Stimulated activated CD4-positive, alpha-beta T cell treated with anti-CD3 and anti-CD28 coated beads, TNF-alpha, amount 100 ng/mL, for 1 hour (primary cell): ENCODE measurements at places on chromosomes 5 and 9.

DNA sequence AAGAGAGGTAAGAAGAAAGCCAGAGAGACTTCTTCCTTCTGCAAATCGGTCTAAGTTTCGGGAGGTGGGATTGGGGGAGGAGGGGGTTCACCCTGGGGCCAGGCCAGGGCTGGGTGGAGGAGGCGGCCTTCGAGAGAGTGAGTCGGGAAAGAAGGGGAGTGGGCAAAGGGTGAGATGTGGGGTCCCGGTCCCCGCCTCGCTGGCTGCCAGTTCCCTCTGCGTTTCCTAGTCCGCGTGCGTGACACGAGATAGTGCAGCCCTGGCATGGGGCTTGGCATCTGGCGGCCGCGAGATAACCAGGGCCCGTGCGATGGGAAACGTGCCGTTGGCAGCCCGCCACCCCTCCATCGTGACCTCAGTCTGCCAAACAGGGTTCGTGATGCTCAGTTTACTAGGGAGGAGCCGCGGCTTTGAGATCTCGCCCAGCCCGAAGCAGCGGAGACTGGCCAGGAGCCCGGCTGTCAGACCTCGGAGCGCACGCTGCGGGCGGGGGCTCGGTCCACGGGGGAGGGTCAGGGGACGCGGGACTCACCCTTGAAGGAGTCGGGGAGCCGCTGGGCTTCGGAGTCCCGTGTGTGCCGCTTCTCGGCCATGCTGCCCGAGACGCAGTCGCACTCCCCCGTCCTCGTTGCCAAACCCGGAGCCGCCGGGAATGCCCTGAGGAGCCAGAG lies at the start of gene STOM:
Gene STOM, minus strand, starts transcription at position 656 of the 671 bp plus-strand sequence. Its CDS starts 63 bp downstream, at position 593.
- peak; percentile 24 for DNase-seq

GRCh38 chr9:18906656-18907395 lies 126.2 kb downstream of the SAXO1 start:
- DNase-seq = no peak

GRCh38 chr9:18331310-18331684 lies 142.7 kb upstream of the ADAMTSL1 start:
- no peak for DNase-seq

GRCh38 chr5:11715461-11716196 lies 188.6 kb downstream of the CTNND2 start:
- DNase-seq = no peak

GRCh38 chr5:58317009-58317408 lies 142.9 kb downstream of the PLK2 start:
- no peak for DNase-seq

GRCh38 chr5:128258372-128258771 lies 174.8 kb downstream of the SLC12A2 start:
- no peak for DNase-seq

DNA sequence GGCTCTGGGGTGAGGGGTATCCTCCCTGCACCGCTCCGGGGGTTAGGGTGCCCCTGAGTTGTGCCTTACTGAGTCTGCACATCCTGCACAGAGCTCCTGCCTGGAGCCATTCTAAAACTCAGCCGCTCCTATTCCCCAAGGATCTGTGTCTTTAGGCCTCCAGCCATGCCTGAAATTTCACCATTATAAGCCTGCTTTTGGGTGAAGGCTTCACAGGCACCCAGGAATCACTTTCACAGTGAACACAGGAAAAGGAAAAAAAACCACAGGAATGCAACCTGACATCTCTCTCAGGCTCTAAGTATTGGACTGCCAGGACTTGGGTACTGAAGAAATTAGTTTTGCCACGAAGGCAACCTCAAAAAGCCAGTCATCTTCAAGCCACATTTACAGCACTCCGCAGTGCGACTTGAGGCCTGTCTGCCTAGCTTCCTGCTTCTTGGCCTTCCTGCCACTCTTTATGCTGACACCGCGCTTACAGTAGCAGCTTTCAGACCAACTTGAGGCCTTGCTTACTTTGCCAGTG lies 30.9 kb downstream of the GALNT10 start:
- DNase-seq = peak; percentile 17

DNA sequence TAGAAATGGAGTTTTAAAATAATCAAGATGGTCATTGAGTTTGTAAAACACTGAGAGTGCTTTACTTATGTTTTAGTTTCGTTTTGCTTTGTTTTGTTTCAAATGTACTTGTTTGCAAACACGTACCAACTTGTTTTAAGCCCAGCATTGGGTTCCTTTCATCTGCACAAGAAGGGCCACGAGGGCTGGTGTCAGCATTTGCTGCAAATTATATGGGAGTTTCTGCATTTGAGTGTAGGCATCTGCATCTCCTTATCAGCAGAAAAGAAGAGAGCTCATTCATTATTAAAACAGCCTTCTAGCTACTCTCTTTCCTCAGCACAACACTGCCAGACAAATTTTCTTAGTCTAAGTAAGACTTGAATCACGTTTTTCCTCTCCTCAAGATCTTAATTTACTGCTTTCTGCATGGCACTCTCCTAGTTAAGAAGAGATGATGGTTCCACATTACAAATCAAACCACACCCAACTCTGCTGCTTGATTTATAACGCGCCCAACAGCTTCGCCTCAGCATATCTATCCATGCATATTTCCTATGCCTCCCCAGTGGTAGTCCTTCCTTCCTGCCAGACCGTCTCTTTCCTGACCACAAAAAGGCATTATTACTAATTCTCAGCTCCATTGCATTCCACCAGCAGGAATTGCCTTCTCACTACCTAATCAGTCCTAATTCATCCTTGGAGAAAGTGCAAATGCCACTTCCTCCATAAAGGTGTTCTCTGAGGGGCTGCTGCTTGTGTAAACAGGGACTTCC lies 95.2 kb upstream of the CAST start:
- DNase-seq = no peak

GRCh38 chr9:114909661-114910060 lies 20.7 kb downstream of the TNFSF8 start:
- DNase-seq = no peak

GRCh38 chr5:74491586-74491985 lies 148.9 kb downstream of the ENC1 start:
- DNase-seq = no peak

DNA sequence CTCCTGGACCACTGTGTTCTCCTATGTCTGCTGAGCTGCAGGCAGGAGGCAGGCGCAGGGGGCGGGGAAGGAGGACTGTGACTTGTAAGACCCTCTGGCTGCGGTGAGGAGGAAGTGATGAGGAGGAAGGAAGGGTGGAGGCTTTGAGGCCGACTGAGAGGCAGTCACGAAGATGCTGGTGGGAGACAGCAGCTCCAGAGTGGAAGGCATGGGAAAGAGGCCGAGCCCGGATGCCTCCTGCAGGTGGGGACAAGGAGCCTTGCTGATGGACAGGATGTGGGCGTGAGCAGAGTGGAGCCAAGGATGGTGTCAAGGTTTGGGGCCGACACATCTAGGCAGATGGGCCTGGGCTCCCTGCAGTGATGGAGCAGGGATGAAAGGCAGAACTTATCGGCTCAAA lies 74.3 kb upstream of the ICE1 start:
- DNase-seq = no peak

- DNase-seq = no peak
Measured at GRCh38 chr9:113222482-113222841, 1.1 kb downstream of the SLC31A1 start.

DNA sequence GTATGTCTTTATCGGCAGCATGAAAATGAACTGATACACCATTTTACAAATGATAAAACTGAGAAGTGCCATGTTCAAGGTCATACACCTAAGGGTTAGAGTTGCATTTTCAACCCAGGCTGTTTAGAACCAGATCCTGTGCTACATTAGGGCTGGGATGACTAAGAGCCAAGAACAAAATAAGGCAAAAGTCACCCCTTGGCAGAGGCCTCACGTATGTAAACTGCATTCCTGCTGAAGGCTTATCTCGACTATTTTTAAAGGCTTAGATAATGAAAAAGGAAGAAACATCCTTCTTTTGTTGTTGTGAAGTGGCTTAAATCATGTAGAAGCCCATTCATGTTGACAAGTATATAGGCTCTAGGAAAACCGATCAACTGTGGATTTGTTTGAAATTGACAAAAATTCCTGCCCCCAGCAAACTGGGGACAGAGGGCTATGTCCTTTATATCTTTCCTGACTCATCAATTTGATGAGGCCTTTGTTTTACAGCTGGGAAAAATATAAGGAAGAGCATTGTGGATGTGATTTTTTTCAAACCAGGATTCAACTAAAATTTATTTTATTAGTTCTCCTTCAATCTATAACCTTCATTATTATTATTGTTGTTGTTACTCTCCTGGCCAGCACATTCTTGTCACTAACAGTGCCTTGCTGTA lies 196.5 kb downstream of the SNX18 start:
- no peak for DNase-seq

DNA sequence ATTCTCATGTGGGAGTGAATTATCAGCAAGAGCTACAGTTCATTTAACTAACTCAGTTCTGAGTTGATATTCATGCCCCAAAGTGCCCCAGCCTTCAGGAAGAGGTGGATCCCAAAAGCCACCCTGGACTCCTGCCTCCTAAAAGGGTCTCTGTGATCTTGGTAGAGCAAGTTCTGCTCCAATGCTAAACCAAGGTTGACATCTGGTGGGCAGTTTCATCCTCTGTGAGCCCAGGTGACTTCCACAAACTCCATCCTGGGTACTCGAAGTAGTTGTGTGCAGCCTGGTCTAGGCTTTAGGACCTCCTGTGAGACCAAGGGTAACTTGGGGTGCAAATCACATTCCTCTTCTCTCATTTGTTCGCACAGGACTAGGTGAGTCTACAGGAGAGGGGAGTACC lies 816.8 kb downstream of the MTRR start:
- DNase-seq = no peak

DNA sequence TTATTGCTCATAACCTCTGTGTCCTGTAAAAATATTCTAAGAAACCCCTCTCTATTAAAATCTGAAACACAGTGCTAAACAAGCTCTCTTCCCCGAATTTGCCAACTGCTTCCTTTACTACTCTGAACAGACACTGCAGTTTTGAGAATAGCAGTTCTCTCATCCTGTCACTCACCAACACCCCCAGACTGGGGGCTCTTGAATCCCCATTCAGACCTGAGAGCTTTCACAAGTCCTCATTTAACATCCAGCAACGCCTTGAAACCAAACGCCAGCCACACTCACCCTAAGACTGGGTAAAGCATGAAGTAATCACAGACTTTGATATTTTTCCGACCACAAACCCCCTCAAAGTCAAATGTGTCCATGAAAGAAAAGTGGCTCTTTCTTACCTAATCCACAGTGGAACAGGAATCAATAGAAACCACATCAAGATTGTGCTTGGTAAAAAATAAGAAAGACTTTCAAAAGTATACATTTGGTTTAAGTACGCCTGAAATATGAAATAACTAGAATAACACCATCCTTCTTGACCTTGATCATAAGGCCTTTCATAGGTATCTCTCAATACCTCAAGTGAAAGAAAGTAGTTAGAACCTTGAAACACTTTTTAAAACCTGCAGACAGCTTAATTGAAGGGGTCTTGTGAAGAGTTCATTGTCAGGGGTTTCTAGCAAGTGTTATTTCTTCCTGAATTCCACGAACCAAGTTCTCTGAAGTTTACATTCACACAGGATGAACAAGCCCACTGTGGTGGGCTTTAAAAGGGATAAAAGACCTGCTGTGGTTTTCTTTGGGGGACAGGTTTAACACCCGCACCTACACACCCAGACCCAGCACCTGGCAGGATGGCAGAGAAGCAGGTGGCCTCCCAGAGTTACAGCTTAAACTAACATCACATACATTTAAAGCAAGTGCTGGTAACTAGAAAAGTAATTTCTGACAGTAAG lies 412.6 kb downstream of the MLLT3 start:
- no peak for DNase-seq

DNA sequence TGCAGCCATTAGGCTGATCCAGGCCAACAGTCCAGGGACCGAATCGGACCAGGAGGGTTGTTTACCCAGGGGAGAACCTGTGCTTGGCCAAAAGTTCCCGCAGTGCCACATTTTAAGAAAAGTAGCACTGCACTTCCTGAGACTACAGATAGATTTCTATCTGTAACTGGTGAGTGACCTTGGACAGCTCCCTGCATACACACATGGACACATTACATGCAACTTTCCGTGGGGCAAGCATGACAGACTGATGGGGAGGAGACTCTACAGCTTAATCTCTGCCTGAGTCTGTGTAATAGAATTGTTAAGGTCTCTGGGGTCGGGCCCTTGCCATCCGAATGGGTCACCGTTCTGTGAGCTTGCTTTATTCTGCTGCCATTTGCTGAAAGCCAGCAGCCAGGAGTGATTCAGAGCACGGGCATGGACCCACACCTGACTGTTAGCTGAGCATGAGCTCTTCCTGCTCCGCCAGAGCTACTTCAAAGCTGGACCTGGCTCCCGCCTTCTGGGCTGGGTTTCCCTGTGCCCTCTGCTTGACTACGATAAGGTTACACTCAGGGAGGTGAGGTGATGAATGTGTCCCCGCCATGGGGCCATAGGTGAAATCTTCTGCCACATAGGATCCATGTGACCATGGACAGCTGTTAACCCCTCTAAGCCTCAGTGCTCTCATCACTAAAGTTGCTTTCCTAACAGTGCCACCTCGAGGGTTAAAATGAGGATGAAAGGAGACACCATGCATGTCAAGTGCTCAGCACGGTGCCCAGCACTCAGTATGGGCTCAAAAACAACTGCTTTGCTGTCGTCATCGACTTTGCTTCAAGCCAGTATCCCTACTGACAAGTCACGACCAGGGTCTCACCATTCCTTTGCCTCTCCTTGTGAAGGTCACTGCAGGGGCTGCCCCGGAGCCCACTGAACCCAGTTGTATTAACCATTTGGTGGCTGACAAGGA lies 200.0 kb downstream of the MELK start:
- DNase-seq = no peak

DNA sequence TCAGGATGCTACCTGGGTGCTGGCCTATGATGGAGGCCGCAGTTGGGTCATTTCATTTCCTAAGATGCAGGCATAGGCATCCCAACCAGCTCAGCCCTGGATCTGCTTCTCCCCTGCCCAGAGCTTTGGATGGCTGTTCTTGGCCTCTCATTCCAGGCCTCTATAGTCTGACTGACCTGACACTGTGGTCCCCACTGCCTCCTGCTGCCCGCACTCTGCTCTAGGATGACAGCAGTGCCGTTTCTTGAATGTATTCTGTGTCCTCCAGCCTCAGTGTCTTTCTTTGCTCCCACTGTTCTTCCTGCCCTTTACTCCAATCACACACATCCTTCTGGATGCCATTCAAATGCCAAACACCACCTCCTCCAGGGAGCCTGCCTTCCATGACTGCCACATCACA lies 235.7 kb downstream of the HSPA4 start:
- no peak for DNase-seq

DNA sequence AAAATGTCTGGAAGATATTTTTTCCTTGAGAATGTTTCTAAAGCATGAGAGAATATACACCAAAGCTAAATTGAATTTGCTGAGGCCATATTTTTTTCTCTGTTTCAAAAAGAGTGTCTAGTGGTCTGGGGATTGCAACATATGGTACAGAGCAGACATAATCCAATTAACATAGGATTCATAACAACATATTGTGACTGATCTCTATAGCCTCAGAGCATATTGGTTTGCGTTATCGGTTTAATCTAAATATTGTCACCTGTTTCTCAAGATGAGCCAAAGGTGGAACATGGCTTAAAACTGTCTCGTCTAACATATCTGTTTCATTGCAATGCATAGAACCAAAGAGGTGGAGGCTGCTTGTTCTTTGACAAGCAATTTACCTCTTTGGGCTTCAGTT lies 3.9 kb downstream of the PPP3R2 start:
- DNase-seq = no peak
